ENCODE measurements at places on chromosomes 3 and 15. TPM values are rescaled to one million over a fixed set of nuclear protein-coding genes. Genes with fewer than 3 reads are reported as not detected.

SSUH2 gene
- 3.5 TPM for polyA plus RNA-seq

WNT7A gene
- not detected for polyA plus RNA-seq

PFKFB4 gene
- 5.1 TPM for polyA plus RNA-seq

ECE2 gene
- polyA plus RNA-seq = not detected

GXYLT2 gene
- 28.2 TPM for polyA plus RNA-seq

IL16 gene
- 6.6 TPM for polyA plus RNA-seq

SLC22A14 gene
- 0.39 TPM for polyA plus RNA-seq

TRIM71 gene
- 0.15 TPM for polyA plus RNA-seq

ASB14 gene
- 0.89 TPM for polyA plus RNA-seq

MRAS gene
- polyA plus RNA-seq = 69.6 TPM

- no peak for DNase-seq
Observed at GRCh38 chr3:7280318-7280717, 419.4 kb downstream of the GRM7 start.

- no peak for DNase-seq
Observed at GRCh38 chr3:172752651-172753050, 2.1 kb downstream of the ECT2 start.

DNA sequence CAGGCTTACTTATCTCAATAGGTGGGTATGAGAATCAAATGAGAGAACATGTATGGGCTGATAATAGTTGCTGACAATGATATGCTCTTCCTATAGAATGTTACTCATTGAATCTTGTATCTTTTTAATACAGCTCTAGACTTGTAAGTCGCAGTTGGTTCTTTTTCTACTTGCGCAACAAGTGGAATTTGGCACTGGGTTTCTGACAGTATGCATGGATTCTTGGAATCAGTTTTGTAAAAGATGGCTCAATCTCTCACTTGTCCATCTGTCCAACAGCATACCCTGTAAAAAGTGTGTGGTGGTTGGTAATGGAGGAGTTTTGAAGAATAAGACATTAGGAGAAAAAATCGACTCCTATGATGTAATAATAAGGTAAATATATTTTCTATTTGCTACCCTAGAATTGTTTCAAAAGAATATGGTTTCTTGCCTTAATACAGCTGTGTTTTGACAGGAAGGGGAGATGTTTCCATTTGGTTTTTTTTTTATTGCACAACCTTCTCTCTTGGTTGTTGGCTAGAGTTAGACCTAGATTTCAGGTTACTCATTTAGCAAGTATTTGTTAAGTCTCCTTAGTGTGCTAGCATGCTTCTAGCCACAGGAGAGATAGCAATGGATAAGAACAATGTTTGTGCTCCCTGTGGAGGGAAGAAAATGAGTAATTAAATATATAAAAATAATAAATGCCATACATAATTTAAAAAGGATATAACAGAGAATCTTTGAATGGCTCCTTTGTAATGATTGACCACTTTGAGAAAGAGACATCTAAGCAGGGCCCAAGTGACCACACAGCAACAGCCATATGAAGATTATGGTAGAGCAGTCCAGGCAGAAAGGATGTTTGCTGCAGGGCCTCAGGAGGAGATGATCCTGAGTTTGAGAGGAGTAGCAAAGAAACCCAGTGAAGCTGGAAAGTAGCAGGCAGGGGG lies 21.8 kb downstream of the ST3GAL6 start:
- no peak for DNase-seq

GRCh38 chr15:46343196-46343935 lies 708.5 kb downstream of the SQOR start:
- no peak for DNase-seq

GRCh38 chr3:160919942-160920341 lies 163.9 kb downstream of the PPM1L start:
- DNase-seq = no peak

- no peak for DNase-seq
Observed at GRCh38 chr15:30917675-30918074, 14.0 kb downstream of the FAN1 start.

- no peak for DNase-seq
Observed at GRCh38 chr3:152058856-152059255, 185.4 kb downstream of the SUCNR1 start.

GRCh38 chr3:56339244-56339643 lies 129.0 kb downstream of the ERC2 start:
- no peak for DNase-seq

DNA sequence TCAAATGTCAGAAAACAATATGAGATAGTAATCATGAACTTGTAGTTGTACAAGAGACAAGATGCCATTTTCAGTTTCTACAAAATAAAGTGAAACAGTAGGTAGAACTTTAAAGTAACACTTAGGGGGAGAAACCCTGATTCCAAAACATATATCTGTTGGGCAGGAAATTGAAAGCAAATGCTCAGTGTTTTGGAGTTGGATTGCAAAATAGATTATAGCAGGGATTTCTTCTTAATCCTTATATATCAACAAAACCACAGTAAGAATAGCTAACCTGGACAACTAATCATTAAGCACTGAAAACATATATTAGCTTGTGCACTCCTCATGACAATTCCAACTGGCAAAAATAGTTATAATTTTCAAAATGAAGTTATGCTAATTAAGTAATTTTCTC lies 46.9 kb downstream of the COMMD2 start:
- DNase-seq = no peak

- DNase-seq = no peak
Observed at GRCh38 chr3:183214277-183214612, 38.8 kb upstream of the B3GNT5 start.

GRCh38 chr3:108022256-108023150 lies 68.3 kb downstream of the CD47 start:
- DNase-seq = no peak

GRCh38 chr15:100189849-100190248 lies 151.9 kb downstream of the ADAMTS17 start:
- DNase-seq = no peak

DNA sequence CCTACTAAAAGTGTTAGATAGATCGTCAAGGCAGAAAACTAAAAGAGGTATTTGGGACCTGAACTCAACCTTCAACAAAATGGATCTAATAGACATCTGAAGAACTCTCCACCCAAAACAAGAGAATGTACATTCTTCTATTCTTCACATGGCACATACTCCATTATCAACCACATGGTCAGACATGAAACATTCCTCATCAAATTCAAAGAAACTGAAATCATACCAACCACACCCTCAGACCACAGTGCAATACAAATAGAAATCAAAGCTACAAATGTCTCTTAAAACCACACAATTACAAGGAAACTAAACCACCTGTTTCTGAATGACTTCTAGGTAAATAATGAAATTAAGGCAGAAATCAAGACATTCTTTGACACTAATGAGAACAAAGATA lies 984.1 kb upstream of the GBE1 start:
- no peak for DNase-seq

GRCh38 chr3:14780927-14781507 lies 37.7 kb upstream of the FGD5 start:
- no peak for DNase-seq

DNA sequence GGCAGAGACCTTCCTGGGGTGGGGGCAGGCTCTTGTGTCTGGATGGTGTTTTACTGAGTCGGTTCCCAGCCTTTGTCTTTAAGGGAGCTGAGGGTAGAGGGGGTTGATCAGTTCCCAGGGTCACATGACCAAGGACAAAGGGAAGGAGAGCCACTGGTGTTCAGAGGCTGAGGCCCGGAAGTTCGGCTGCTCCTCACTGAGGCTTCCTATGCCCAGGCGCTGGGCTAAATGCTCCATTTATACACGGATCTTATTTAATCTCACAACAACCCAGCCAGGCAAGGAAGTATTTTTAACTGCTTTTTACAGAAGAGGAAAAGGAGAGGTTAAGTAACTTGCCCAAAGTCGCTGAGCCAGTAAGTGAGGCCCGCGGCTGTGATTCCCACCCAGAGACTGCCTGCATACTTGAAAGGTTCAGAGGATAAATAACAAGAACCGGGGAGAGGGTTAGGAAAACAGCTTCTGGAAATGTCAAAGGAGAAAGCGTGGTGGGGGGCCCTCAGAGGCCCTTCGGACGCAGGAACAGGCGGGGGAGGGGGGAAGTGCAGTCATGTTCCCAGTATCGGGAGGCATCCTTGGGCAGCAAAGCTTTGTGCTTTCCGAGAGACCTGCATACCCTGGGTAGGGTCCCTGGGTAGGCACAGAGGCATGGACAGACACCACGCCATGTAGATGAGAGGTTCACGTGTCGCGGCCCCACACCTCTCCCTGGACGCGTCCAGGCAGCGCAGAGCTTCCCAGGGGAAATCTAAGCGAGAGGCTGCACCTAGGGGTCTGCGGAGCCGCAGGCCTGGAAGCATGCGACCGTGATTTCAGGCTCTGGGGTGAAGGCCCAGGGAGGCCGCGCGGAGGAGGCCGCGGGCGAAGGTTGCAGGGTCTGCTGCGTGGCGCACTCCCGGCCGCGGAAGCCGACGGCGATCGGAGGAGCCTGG lies 21.3 kb downstream of the EPHB3 start:
- DNase-seq = no peak

- DNase-seq = no peak
Observed at GRCh38 chr15:51617886-51618285, 4.7 kb downstream of the DMXL2 start.

GRCh38 chr15:38905632-38906031 lies 341.0 kb upstream of the RASGRP1 start:
- DNase-seq = no peak

DNA sequence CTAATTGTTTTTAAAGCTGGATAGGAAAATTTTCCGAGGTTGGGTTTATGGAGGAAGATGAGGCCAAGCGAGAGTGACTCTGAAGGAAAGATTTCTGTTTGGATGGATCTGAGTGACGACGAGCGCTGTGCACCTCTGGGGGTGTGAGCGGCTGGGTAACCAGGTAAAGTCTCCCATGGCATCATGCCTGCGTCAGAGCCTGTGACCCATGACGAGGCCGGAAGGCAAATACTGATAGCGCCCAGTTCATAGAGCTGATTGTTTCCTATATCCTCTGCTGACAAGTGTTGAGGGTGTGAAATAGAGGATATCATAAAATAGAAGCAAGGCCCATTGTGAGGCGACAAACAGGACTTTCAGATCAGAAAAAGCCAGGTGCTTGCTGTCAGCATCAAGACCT lies 33.7 kb upstream of the MAGEF1 start:
- DNase-seq = no peak

DNA sequence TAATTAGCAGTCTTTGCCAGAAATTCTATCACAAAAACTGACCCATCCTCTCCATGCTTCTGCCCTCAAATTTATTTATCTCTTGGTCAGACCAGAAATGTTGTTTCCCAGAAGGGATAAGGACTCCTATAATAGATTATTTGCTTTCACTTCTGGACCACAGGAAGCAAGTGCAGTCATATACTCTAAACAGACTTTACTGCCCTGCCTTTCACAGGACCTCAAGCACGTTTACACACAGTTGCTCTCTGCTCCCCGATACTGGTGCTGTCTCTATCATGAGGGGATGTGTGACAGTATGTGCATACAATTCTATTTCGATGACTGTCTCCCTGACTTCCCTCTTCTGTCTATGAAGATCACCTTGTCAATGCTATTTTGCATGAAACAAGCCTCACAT lies 205.5 kb upstream of the TGFBR2 start:
- no peak for DNase-seq

DNA sequence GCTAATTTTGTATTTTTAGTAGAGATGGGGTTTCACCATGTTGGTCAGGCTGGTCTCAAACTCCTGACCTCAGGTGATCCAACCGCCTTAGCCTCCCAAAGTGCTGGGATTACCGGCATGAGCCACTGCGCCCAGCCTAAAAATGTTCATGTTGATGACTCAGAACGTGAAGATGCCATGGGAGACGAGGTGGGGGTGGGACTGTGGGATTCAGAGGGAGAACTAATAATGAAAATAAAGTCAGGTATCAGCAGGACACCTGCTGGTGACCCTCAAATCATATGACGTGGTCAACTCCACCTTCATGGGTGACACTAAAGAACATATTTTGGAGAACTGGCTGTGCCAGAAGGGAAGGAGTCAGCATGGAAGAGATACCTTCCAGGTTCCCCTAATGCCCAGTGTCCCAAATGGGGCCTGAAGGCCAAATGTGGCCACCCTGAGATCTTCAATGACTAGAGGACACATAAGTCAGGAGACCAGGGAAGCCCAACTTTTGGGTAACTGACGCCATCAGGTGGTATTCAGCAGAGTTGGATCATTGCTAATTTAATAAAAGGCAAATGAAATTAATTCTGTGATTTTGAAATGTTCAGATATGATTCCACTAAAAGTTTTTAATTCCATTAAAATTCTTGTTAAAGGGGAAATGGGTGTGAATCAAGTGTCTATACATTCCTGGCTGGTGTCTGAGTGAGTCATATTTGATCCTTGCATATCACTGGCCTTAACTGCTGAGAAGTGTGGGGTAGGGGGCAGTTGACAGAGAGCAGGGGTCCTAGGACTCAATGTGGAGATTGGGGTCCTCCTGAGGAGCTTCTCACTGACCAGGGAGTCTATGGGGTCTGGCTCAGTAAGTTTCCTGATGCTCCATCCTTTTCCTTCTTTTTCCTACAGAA lies 88.6 kb upstream of the GSK3B start:
- DNase-seq = no peak

Data from forelimb muscle (tissue), 1 donor.